ENCODE measurements at places on chromosomes 12 and 14. TPM values are rescaled to one million over a fixed set of nuclear protein-coding genes. Genes with fewer than 3 reads are reported as not detected.

RND1 gene
- total RNA-seq: 0.36 TPM

BHLHE41 gene
- 31.9 TPM for total RNA-seq

ADAMTS20 gene
- not detected for total RNA-seq

E2F7 gene
- 0.32 TPM for total RNA-seq

OTOGL gene
- total RNA-seq: 0.21 TPM

C1S gene
- total RNA-seq: 48.2 TPM

PGF gene
- total RNA-seq: 6.4 TPM

ZBTB42 gene
- 5.0 TPM for total RNA-seq

- peak overlapping the region; percentile 87 for H3K27ac ChIP-seq
- no peak for DNase-seq
- no peaks in the 10 kb centered on the region for H3K27me3 ChIP-seq
These were observed 86.0 kb downstream of the RFLNA start for GRCh38 chr12:124380796-124381455.

- no peak overlapping the region for H3K4me3 ChIP-seq
- H3K36me3 ChIP-seq: no peaks in the 10 kb centered on the region
- DNase-seq: no peak
- H3K27ac ChIP-seq: no peak overlapping the region
- no peaks in the 10 kb centered on the region for H3K27me3 ChIP-seq
- peaks cover 13% of the 10 kb centered on the region for H3K4me1 ChIP-seq
These were observed 108.1 kb downstream of the LRIG3 start for GRCh38 chr12:58812214-58812613.

GRCh38 chr14:68448252-68448902, 344.5 kb downstream of the ZFP36L1 start:
- H3K4me3 ChIP-seq: no peak overlapping the region
- DNase-seq: no peak
- peaks cover 35% of the 10 kb centered on the region for H3K4me1 ChIP-seq
- no peak overlapping the region for H3K27ac ChIP-seq
- H3K36me3 ChIP-seq: no peaks in the 10 kb centered on the region

DNA sequence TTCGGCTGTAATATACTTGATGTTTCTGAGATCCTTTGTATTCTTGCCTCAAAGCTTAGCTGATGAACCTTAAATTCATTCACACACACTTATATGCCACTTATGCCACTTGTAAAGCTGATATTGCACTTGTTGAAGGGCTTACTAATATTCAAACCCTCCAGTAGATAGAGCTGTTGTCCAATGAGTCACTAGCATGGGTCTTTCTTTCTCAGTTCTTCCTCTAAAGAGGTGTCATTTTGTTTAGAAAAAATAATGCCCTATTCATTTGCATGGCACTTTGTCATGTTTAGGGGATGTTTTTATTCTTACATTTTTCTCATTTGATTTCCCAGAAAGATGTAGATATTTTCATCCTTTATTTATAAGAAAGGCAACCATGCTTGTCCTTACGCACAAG, 56.4 kb downstream of the MON2 start:
- H3K36me3 ChIP-seq: no peaks in the 10 kb centered on the region
- H3K27me3 ChIP-seq: no peaks in the 10 kb centered on the region
- H3K4me1 ChIP-seq: no peaks in the 10 kb centered on the region
- DNase-seq: no peak
- H3K4me3 ChIP-seq: no peak overlapping the region

DNA sequence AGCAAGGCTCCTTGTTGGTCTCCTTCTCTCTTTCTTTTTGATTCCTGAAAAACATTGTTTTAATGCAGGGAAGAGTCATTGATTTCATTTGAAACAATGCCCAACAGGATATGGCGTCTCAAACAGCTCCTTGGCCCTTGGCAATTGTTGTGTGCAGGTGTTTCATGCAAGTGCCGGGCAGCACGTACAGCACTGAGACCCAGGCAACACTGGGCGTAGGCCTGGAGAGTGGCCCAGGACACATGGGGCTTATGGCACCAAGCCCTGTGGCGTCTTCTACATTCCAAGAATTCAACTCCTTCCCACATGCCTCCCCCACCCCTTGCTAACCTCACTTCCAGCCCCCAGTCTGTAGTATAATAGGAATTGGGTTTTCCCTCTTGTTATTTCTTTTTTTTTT, 230.4 kb downstream of the SPTSSA start:
- H3K27me3 ChIP-seq: no peaks in the 10 kb centered on the region
- H3K27ac ChIP-seq: no peak overlapping the region
- peaks cover 9% of the 10 kb centered on the region for H3K4me1 ChIP-seq

DNA sequence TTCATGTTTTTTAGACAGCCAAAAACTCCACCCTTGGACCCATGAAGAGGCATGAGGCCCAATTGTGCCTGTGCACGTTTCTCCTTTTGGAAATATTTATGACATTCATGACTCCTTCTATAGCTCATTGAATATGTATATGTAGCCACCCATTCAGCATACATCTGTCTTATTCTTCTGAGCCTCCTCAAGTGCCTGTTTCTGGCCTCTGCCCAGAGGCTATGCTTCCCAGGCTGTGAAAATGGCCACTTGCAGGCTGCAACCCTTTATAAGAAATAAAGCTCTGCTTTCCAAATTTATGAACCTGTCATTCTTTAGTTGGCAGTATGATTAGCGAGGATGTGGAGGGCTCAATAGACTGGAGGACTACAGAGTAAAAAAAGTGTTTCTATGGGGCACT, 35.3 kb downstream of the TSPAN19 start:
- no peaks in the 10 kb centered on the region for H3K36me3 ChIP-seq
- no peak overlapping the region for H3K27ac ChIP-seq
- no peaks in the 10 kb centered on the region for H3K27me3 ChIP-seq
- no peaks in the 10 kb centered on the region for H3K4me1 ChIP-seq

- peak overlapping the region; percentile 74 for H3K4me3 ChIP-seq
- no peaks in the 10 kb centered on the region for H3K27me3 ChIP-seq
- peaks cover 30% of the 10 kb centered on the region for H3K36me3 ChIP-seq
These were observed 872 bp downstream of the FAM177A1 start for GRCh38 chr14:35046751-35047536.

DNA sequence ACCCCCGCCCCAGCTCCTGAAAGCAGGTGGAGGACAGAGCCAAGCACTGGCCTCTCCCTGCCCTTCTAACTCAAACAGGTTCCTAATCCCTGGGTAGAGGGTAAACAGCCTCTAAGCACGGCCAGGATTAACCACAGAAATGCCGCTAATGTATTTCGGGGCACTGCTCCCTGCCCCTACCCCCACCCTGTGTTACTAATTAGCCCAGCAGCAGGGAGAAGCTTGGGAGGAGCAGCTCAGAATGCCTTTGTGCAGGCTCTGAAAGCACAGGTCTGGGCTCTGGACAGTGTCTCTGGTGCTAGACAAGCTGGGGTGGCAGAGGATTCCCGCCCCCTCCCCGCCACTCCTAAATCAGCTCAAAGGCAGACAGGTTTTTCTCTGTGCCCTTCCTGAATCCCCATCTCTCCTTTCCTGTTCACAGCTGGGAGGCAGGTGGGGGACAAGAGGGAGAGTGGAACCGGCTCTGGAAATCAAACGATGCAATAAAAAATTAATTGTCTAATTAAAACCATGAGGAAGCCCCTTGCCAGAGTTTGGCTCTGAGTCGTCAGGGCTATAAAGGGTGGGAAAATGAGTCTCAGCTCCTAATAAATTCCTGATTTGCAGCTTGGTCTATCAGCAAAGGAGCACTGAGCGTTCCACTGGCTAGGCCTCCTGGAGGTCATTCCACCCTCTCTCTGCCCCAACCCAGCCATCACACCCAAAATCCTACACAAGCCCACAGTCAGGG, 53.0 kb downstream of the SMUG1 start:
- H3K27ac ChIP-seq: no peak overlapping the region
- peaks cover 94% of the 10 kb centered on the region for H3K27me3 ChIP-seq
- no peaks in the 10 kb centered on the region for H3K4me1 ChIP-seq

- no peaks in the 10 kb centered on the region for H3K4me1 ChIP-seq
- no peaks in the 10 kb centered on the region for H3K36me3 ChIP-seq
- H3K27me3 ChIP-seq: no peaks in the 10 kb centered on the region
- no peak overlapping the region for H3K4me3 ChIP-seq
These were observed 450.3 kb downstream of the RMST start for GRCh38 chr12:97912943-97913342.

DNA sequence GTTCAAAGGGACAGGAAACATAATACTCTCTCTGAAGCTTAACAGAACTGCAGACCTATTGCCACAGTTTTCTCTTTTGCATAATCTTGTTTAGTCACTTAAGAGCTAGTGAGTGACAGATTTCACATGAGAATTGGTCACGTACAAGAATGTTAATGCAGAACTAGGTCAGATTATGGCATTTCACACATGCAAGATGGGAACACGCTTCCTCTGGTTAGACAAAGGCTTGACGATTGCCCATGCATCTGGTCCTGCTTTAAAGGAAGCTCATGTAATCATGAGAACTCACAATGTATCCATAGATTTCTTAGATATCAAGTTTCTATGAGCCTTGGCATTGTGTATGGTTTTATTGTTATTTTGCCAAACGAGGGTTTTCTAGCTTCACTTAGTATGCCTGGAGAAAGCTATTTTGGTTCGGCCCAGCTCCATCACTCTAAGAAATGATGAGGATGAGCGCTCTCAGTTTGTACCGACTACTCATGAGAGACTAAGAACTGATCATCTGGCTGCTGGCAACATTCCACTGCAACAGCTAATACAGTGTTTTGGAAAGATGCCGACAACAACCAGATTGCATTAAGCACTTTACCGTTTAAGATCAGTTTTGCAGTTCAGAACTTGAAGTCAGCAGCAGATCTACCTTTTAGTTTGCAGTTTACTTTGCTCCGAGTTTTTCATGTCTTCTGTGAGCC, 380.0 kb downstream of the DIO2 start:
- no peaks in the 10 kb centered on the region for H3K27me3 ChIP-seq
- H3K4me1 ChIP-seq: peaks cover 2% of the 10 kb centered on the region
- H3K27ac ChIP-seq: no peak overlapping the region
- no peaks in the 10 kb centered on the region for H3K36me3 ChIP-seq
- no peak overlapping the region for H3K4me3 ChIP-seq

DNA sequence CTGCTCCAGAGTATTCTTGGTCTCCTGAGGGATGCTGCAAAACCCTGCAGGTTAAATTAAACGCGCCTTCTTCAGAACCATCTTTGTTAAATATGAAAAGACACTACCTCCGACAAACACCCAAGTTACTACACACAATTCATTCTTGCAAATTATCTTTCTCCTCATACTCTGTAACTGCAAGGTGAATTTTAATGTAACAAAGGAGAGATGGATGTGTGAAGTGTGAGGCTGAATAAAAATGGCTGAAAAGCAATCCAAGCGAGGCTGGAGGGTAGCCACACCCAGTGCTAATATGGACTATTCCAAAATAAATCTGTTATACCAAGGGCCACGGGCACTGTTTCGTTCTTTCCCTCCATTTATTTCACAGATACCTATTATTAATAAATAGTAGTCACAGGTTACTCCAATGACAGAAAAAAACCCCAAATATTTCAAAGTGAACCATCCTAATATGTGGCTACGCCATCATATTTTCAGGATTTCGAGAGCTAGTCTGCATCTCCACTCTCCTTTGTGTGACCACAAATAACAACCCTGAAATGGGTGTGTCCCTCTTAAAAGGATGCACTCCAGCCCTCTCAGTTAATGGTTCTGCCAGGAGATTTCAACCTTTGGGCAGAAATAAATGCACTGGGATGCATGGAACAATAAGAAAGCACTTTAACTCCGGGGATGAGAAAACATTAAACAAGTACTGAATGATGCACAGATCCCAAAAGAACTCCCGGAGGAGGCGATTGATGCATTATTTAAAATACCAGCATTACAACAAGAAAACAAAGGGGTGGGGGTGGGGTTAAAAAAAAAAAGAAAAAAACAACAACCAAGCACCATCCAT, 53.1 kb upstream of the CCDC175 start:
- no peak for DNase-seq
- H3K27me3 ChIP-seq: peaks cover 30% of the 10 kb centered on the region
- no peaks in the 10 kb centered on the region for H3K36me3 ChIP-seq
- H3K4me3 ChIP-seq: no peak overlapping the region
- no peaks in the 10 kb centered on the region for H3K4me1 ChIP-seq

DNA sequence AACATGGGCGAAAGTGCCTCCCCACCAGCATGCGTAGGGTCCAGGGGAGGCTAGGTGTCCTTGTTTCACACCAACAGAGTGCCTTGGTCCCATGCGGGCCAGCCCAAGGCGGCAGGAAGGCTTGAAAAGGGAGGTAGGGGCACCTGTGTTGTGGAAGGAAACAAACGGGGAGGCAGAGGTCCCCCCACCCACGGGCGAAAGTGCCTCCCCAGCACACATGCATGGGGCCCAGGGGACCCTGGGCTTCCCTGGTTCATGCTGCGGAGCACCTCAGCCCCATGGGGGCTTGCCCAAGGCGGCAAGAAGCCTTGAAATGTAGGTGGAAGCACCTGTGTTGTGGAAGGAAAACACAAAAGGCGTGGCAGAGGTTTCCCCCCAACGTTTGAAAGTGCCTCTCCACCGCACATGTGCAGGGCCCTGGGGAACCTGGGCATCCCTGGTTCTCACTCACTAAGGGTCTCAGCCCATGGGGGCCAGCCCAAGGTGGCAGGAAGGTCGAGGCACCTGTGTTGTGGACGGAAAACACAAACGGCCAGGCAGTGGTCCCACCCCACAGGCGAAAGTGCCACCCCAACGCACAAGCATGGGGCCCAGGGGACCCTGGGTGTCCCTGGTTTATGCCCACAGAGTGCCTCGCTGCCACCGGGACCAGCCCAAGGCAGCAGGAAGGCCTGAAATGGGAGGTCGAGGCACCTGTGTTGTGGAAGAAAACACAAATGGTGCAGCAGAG, 374.7 kb downstream of the ALG10 start:
- H3K27me3 ChIP-seq: no peaks in the 10 kb centered on the region
- peak; percentile 3 for DNase-seq
- no peaks in the 10 kb centered on the region for H3K36me3 ChIP-seq
- no peak overlapping the region for H3K4me3 ChIP-seq
- no peak overlapping the region for H3K27ac ChIP-seq

GRCh38 chr12:120242275-120242799, 23.2 kb downstream of the PXN start:
- H3K4me3 ChIP-seq: peak overlapping the region; percentile 20
- DNase-seq: peak; percentile 46
- H3K27ac ChIP-seq: peak overlapping the region; percentile 94
- peaks cover 9% of the 10 kb centered on the region for H3K36me3 ChIP-seq
- no peaks in the 10 kb centered on the region for H3K27me3 ChIP-seq
- H3K4me1 ChIP-seq: peaks cover 90% of the 10 kb centered on the region

DNA sequence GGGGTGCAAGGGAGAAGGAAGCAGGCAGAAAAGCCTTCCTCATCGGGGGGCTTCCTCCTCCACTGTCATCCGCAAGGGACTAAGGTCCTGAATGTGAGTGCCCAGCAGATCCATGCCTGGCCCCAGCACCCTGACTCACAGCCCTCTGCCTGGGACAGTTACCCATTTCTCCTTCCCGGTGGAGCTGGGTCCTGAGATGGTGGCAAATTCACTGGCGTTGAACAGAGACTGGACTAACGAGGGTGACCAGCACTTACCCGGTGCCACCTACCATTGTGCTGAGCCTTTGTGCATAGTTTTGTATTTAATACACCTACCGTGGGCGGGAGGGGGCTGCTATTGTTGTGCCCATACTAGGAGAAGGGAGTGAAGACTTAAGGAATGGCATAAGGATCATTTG, 30.9 kb upstream of the PLEKHG6 start:
- no peaks in the 10 kb centered on the region for H3K36me3 ChIP-seq
- H3K4me1 ChIP-seq: peaks cover 6% of the 10 kb centered on the region

DNA sequence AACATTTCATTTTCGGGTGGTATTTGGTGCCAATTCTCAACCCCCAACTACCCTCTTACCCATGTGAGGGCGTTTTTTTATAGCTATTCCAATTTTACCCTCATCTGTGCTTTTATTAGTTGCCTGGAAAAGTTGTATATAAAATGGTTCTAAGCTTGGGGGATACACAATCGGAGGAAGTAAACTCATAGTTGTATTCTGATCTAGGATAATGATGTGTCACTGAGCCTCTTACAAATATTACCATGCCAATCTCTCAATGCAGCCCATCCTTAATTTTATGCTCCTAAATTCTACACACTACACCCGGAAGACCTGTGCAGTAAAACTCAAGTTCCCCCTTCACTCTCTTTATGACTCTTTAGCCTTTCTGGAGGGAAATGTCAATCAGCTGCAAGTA, 1206.5 kb upstream of the FLRT2 start:
- H3K36me3 ChIP-seq: no peaks in the 10 kb centered on the region
- H3K27ac ChIP-seq: peak overlapping the region; percentile 8
- H3K4me1 ChIP-seq: no peaks in the 10 kb centered on the region
- no peaks in the 10 kb centered on the region for H3K27me3 ChIP-seq
